ENCODE measurements at places on chromosomes 5 and 9.

- DNase-seq: no peak
Measured at GRCh38 chr9:127113191-127113972, 9.1 kb downstream of the ANGPTL2 start.

DNA sequence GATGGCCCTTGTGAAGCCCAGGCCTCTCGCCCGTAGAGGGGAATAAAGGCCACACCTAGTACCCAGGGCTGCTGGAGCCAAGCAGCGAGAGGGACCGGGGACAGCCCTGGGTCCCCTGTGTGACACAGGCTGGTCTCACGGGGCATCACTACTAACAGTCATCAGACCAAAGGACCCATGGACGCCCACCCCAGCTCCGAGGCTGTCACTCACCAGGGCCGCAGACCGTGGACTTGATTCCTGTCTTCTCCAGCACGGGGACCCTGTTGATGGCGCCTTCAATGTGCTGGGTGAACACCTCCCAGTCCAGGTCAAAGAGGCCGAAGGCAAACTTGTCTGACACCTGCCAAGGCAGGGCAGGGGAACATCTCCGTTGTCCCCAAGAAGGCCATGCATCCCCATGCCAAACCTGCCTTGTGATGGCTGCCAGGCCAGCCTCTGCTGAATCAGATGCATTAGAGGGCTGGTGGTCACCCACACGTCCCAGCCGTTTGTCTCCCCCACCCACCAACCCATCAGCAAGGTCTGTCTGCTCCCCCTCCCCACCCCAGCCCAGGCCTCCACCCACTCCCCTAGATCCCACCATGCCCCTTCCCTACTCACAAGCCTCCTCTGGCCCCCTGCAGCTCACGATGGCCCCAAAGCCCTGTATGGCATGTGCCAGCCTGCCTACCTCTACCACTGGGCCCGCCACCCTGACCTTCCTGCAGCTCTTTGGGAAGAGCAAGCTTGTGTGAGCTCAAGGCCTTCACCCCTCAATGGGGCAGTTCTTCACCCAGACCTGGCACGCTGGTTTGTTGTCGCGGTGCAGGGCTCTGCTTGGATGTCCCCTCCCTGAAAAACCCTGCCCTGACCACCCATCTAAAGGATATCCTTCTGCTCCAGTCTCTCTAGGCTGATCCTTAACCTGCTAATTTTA, 20.8 kb downstream of the SARDH start:
- no peak for DNase-seq

- DNase-seq: no peak
Measured at GRCh38 chr9:89495824-89496560, 1.9 kb downstream of the SEMA4D start.

GRCh38 chr5:100406640-100407039, 128.5 kb upstream of the FAM174A start:
- no peak for DNase-seq

DNA sequence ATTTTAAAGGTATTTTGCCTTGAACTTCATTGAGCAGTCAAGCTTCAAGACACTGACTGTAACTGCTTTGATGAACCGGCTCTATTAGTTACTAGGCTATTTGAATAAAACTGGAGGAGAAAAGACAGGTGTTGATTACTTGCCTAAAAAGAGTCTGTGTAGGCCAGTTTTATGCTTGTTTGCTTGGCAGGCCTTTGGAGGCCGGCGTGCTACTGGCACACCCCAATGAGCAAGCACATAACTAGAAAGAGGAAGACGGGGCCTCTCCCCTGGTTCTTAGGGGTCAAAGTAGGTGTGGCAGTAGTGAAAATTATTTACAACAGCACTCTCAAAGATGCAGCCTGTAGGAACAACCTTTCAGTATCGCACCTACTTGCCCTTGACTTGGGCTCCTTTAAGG, 2.1 kb upstream of the ZFR start:
- no peak for DNase-seq

DNA sequence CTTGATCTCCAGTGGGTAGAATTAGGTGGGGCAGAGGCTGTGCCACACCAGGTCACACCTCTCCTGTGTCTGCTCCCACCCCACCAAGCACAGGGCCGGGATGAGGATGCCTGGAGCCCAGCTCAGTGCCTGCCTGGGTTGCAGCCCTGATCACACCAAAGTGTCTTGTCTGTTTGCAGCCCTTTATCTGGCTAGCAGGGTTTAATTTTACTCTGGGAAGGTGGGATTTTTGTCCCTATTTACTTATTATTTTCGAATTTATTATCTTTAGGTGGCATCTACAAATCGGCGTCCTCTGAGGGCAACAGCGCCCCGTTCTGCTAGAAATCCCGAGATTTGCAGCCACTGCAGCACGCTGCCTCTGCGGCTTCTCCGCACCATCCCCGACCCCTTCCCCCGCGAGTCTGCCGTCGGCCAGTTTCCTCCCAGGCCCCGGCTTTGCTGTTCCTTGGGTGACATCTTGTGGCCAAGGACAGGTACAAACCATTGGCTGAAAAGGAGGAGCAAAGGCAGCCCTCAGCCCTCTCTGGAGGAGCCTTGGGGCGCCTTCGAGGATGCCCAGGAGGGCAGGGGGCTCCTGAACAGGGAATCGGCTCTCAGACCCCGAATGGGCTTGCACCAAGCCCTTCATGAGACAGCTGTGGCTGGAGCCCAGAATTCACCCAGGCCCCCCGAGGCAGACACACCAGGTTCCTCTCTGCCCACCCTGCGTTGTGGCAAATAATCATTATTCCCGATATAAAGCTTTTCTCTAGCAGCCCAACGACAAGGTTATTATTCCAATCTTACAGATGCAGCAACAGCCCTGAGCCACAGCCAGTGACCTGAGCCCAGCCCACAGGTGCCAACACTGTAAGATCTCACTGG, 113.0 kb downstream of the GAPVD1 start:
- peak; percentile 69 for DNase-seq

GRCh38 chr5:143837306-143837848, 25.4 kb downstream of the HMHB1 start:
- DNase-seq: no peak

GRCh38 chr5:143350341-143350740, 53.1 kb downstream of the NR3C1 start:
- no peak for DNase-seq

- no peak for DNase-seq
Measured at GRCh38 chr5:170338933-170339779, 41.6 kb upstream of the LCP2 start.

GRCh38 chr9:75488719-75489110, 400.4 kb downstream of the OSTF1 start:
- no peak for DNase-seq

GRCh38 chr5:154179846-154180710, 10.5 kb upstream of the GALNT10 start:
- DNase-seq: peak; percentile 49

GRCh38 chr5:9370256-9370655, 175.6 kb downstream of the SEMA5A start:
- DNase-seq: no peak

- no peak for DNase-seq
Measured at GRCh38 chr9:112299514-112299913, 33.9 kb downstream of the PTBP3 start.

GRCh38 chr9:37625036-37625757, 25.6 kb upstream of the FRMPD1 start:
- no peak for DNase-seq

DNA sequence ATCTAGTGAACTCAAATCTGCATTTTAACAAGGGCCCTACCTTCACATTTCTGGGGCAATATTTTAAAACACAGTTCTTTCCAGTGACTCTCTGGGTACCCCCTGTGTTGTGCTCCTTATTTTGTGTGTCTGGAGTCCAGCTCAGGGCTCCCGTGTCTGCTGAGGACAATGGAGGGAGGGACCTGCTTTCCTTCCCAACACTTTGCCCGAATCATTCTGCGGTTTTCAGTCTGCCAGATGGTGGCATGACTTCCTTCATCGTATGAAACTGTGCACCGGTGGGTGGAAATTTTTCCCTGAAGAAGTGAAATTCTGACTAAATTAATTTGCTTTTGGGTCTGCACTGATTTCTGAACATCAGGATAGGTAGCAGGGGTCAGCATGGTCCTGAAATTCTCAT, 153.6 kb upstream of the CD180 start:
- no peak for DNase-seq

DNA sequence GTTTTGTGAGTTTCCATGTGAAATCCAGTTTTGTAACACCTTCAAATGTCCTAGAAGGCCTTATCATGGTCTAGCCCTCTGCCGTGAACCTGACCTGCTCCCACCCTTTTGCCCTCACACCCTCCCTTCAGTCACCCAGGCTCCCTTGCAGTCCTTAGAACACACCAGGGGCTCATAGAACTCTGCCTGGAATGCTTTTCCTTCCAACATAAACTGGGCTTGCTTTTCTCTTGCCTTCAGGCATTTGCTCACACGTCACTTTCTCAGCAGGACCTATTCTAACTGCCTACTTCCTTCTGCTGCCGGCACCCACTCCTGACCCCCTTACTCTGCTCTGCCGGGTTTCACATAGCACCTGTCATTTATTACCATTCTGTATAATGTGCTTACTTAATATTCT, 111.9 kb downstream of the PDE8B start:
- no peak for DNase-seq

DNA sequence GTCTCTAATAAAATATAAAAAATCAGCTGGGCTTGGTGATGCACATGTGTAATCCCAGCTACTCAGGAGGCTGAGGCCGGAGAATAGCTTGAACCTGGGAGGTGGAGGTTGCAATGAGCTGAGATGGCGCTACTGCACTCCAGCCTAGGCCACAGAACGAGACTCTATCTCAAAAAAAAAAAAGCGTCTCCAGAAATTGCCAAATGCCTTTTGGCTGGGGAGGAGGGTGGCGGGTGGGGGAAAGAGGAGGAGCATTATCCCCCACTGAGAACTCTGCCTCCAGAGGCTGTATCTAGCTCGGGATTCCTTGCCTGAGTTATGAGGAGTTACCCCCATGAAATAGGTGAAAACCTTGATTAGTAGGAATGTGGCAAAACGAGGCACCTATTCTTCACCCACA, 4.8 kb downstream of the ROPN1L start:
- no peak for DNase-seq
